Gastrocnemius medialis (tissue), 4 donors: ENCODE measurements at places on chromosomes 11 and 22. TPM values are rescaled to one million over a fixed set of nuclear protein-coding genes. Genes with fewer than 3 reads are reported as not detected.
A peak's percentile ranks its signal among the peaks of the same experiment; 100 is the strongest.

RBMXL2 gene
- not detected for total RNA-seq

TPH1 gene
- total RNA-seq: 0.07 TPM

- no peaks in the 10 kb centered on the region for H3K27me3 ChIP-seq
- peak overlapping the region; percentile 72 for H3K27ac ChIP-seq
- H3K4me3 ChIP-seq: no peak overlapping the region
- peak; percentile 41 for DNase-seq
- no peaks in the 10 kb centered on the region for H3K36me3 ChIP-seq
Measured at GRCh38 chr11:8732748-8733241, 50.2 kb downstream of the RPL27A start.

GRCh38 chr11:33532720-33533385, 167.8 kb downstream of the C11orf91 start:
- H3K4me3 ChIP-seq: no peak overlapping the region
- H3K4me1 ChIP-seq: no peaks in the 10 kb centered on the region
- DNase-seq: no peak
- no peak overlapping the region for H3K27ac ChIP-seq

DNA sequence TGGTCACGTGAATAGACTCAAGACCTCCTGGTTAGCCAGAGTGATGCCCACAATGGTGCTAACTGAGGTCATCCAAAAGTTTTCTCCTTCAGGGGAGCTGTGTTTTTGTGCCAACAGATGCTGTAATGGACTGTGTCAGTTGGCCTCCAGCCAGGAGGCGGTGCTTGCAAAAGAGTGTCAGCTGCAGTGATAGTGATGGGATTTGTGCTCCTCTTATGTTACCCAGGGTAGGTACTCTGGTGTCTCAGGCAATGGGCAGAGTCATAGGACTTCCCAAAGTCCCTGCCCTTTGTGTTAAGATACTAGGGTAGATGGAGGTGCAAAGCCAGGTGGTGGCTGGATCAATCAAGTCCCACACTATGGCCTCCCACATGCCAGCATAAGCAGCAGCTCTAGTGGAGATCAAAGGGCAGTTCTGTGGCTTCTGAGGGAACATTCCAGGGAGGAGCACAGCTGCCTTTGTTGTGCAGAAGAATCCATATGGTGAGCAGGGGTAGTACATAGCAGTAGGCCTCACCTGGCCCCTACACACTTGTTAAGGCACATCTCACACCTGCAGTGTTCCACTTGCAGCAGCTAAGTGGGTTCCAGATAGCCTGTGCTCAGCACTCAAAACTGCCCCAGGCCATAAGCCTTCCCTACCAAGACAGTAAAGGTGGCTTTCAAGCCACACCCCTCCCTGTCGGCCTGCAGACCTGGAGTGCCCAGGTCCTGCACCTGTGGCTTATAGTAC, 9.4 kb upstream of the FANCF start:
- H3K27ac ChIP-seq: no peak overlapping the region
- H3K4me3 ChIP-seq: no peak overlapping the region
- no peaks in the 10 kb centered on the region for H3K27me3 ChIP-seq
- H3K4me1 ChIP-seq: no peaks in the 10 kb centered on the region

DNA sequence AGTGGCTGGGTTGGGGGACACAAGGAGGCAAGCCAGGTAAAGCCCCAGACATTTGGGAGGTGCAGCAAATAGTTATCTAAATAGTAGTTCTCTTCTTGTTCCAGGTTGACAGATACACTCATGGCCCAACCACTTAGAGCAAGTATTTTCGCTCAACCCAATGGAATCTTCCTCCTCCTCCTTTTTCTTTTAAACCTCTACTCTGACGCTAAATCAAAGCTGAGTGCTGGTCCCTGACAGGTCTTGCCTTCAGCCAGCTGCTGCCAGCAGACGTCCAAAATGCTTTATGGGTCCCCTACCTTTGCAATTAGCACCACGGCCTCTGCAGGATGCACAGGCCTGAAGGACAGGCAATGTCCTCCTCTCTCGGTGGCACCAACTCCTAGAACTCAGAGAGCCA, 558.5 kb downstream of the MIAT start:
- no peak for DNase-seq
- H3K36me3 ChIP-seq: no peaks in the 10 kb centered on the region
- no peaks in the 10 kb centered on the region for H3K4me1 ChIP-seq

GRCh38 chr22:39937906-39938305, 22.3 kb upstream of the TMA7B start:
- no peaks in the 10 kb centered on the region for H3K4me1 ChIP-seq
- no peak overlapping the region for H3K27ac ChIP-seq
- peaks cover 5% of the 10 kb centered on the region for H3K27me3 ChIP-seq

DNA sequence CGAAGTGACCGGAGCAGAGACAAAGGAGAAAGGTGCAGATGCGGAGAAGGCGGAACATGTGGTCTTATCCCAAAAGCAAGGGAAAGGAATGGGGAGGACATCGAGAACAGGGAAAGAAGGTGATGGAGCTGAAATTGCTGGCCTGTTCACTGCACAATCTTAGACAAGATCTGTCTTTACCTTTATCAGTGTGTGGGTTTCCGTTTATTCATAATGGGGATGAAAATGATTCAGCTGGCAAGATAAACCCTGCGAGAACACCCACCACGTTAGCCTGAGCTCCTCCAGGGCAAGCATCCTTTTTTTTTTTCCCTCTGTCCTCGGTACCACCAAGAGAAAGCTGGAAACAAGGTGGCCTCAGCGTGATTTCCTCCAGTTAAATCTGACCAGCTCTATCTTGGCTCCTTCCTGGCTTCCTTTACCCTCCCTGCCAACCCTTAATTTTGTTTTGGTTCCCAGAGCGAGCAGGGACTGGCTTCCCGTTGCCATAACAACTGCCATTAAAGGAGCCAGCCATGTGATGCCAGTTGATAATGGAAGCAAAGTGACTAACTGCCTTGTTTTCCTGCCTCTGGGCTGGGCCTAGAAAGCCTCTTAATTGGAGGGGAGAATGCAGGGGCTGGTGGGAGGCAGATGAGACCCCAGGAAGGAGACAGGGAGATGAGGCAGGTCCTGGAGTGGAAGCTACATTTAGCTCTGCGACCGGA, 4.2 kb downstream of the SGSM1 start:
- H3K27ac ChIP-seq: no peak overlapping the region
- DNase-seq: no peak
- no peaks in the 10 kb centered on the region for H3K4me1 ChIP-seq
- H3K36me3 ChIP-seq: no peaks in the 10 kb centered on the region

DNA sequence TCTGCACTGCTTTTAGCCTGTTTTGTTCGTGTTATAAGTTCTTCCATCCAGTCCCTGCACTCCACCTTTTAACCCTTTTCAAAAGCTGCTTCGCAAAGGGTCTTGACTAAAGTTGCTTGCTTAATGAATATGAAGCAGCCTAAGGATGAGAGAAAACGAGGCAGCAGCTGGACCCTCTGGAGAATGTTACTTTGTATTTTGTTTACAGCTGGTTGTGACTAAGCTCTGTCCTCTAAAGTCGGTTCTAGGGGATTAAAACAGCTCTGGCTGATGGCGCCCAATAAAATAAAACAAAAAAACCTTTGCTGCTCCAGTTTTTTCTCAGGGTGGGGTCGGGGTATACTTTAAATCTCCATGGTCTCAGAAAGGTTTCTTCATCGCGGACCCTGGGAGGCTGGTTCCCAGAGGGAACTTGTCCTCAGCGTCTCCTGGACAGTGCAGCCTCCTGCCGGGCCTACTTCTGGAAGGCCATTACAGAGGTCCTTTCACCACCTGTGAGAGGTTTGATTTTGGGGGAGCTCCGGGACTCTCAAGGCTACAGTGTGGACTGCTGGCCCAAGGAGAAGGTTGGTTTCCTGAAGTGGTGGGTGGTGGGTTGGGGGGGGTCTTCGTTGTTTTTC, 836 bp upstream of the RBM4 start:
- no peak for DNase-seq
- peak overlapping the region; percentile 94 for H3K27ac ChIP-seq
- H3K4me3 ChIP-seq: peak overlapping the region; percentile 88
- H3K27me3 ChIP-seq: no peaks in the 10 kb centered on the region
- peaks cover 49% of the 10 kb centered on the region for H3K4me1 ChIP-seq

GRCh38 chr11:92960886-92961285, 8.6 kb upstream of the MTNR1B start:
- no peak overlapping the region for H3K27ac ChIP-seq
- H3K36me3 ChIP-seq: no peaks in the 10 kb centered on the region
- no peaks in the 10 kb centered on the region for H3K4me1 ChIP-seq

DNA sequence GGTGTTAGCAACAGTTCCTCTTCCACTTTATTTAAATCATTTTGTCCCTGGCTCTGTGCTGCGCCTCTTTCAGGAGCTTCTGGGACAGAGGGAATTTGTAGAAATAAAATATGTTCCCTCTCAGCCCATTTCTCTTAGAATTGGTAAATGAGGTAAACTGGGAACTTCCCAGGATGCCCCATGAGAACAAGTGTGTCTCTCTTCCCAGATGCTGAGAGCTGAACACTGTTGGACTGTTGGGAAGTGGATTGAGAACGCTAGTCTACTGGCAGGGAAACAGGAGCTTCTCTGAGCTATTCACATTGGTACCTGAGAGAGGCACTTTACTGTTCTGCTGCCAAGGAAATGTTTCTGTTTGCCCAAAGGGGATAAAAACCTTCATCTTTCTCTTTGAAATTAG, 4.0 kb downstream of the CRY2 start:
- no peak for DNase-seq
- H3K27me3 ChIP-seq: no peaks in the 10 kb centered on the region
- H3K36me3 ChIP-seq: no peaks in the 10 kb centered on the region
- H3K4me3 ChIP-seq: no peak overlapping the region
- H3K4me1 ChIP-seq: peaks cover 88% of the 10 kb centered on the region

- no peaks in the 10 kb centered on the region for H3K4me1 ChIP-seq
- no peak for DNase-seq
- H3K27me3 ChIP-seq: no peaks in the 10 kb centered on the region
- H3K27ac ChIP-seq: no peak overlapping the region
- H3K4me3 ChIP-seq: no peak overlapping the region
Measured at GRCh38 chr11:17607083-17607429, 60.0 kb downstream of the OTOG start.

DNA sequence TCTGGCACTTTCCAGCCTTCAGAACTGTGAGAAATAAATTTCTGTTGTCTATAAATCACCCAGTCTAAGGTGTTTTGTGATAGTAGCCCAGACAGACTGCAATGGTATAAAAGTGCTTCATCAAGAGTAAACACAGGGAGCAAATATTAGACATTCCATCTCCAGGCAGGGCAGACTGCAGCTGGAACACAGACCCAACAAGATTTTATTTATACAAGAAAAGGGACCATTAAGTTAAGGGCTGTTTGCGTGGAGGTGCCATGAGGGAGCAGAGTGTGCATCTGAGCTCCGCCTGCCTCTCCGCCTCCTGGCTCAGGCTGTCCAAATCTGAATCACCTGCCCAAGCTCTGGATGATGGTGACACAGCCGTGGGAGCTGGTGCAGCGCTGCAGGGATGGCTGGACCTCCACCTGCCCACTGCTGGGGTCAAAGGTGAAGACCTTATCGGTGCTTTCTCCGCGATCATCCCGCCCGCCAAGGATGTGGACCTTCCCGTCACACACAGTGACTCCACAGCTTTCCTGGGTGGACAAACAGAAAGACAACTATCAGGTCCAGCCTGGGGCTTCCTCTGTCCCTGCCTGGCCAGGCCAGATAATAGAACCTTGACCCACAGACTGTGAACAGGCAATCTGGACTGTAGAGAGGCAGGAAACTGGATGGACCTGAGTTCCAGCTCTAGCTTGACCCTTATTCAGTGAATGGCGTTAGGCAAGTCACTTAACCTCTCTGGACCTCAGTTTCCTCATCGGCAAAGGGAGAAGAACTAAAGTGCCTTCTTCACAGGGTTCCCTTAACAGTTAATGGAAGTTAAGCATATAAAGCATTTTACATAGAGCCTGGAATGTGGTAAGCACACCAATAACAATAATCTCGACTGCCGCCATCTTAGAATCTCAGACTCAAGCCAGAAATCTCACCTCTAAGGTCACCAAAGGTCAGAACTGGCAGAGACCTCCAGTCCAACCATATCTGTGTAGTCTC, 10.5 kb downstream of the KLHL35 start:
- no peak for DNase-seq
- H3K4me3 ChIP-seq: no peak overlapping the region
- H3K27ac ChIP-seq: no peak overlapping the region
- no peaks in the 10 kb centered on the region for H3K36me3 ChIP-seq
- no peaks in the 10 kb centered on the region for H3K27me3 ChIP-seq

DNA sequence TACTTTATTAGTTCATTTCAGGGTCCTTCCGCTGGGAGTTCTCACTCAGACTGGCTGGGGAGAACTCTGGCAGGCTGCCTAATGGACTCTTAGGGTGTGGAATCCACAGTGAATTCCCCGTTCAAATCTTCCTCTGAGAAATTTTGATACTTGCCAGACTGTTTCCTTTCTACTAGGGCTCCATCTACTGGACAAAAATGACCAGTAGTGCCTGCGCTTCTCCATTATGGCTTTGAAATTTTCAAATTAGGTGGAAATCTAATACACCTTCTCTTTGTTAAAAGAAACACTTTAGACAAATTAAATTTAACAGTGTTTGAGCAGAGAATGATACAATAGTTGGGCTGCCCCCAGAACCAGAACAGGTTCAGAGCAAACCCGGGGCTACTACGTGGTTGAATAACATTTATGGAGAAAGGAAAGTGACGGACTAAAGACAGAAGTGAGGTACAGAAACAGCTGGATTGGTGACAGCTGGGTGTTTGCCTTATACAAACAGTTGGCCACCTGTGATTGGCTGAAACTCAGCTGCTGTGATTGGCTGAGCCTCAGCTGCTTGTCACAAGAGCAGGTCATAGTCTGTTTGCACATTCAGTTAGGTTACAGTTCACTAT, 52.9 kb upstream of the FDX1 start:
- peak; percentile 40 for DNase-seq
- peak overlapping the region; percentile 48 for H3K4me3 ChIP-seq
- peak overlapping the region; percentile 46 for H3K27ac ChIP-seq
- no peaks in the 10 kb centered on the region for H3K36me3 ChIP-seq
- H3K27me3 ChIP-seq: no peaks in the 10 kb centered on the region
- peaks cover 3% of the 10 kb centered on the region for H3K4me1 ChIP-seq

GRCh38 chr11:75570559-75571139, 8.6 kb downstream of the SERPINH1 start:
- H3K27ac ChIP-seq: no peak overlapping the region
- no peak overlapping the region for H3K4me3 ChIP-seq
- peaks cover 30% of the 10 kb centered on the region for H3K4me1 ChIP-seq

DNA sequence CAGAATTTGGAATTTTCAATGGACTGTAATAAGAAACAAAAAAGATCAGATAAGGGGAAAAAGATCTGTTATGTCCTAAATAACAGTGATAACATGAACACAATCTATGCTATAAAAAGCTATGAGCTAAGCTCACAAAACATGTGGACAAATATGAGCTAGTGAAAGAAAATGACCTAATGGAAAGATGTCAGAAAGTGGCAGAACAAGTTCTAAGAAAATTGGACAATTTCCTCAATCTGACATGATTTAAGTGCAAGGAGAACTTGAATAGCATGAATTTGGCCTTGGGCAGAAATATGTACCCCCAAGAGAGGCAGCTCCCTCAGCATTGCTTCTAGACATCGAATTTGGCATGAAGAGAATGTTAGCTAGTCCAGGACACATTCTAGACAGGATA, 212.0 kb upstream of the PGR start:
- no peak for DNase-seq
- no peaks in the 10 kb centered on the region for H3K27me3 ChIP-seq
- H3K36me3 ChIP-seq: no peaks in the 10 kb centered on the region

- DNase-seq: no peak
- H3K27ac ChIP-seq: no peak overlapping the region
- peaks cover 20% of the 10 kb centered on the region for H3K36me3 ChIP-seq
- H3K27me3 ChIP-seq: no peaks in the 10 kb centered on the region
- peaks cover 4% of the 10 kb centered on the region for H3K4me1 ChIP-seq
Measured at GRCh38 chr11:36280531-36280930, 8.7 kb downstream of the COMMD9 start.
